Effector memory CD8-positive, alpha-beta T cell (primary cell): ENCODE measurements at places on chromosomes 11 and 22.

DNA sequence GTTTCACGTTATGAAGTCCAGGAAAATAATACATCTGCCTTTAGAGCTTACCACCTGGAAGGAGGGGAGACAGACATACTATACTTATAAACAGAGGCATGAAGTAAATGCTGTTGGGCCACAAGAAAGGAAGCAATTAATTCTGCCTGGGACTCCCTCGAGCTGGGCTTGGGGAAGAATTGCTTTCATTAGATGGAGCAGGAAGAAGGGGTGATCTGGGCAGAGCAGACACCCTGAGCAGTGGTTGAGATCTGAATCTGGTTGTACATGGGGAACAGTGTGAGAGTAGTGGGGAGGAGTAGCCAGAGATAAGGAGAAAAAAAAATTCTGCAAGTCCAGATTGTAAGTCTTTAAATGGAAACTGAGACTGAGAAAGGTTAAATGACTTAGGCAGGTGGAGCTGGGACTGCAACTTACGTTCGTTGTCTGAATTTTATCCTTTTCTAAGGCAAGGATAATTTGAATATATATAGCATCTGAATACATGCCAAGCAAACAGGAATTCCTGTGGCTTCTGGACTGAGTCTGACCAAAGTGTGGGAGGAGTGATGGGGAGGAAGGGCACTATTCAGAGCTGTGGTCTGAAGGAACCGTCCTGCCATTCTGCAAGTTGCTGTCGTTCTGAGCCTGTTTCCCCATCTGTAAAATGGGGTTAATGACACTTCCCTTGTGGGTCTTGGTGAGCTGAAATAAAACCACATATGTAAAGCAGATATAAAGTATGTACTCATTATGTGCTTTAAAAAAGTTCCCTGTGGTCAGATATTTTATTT, 7.9 kb downstream of the NCAM1 start:
- H3K36me3 ChIP-seq = no peaks in the 10 kb centered on the region
- peak overlapping the region; percentile 1 for H3K4me3 ChIP-seq
- H3K27ac ChIP-seq = no peak overlapping the region
- DNase-seq = no peak
- peaks cover 4% of the 10 kb centered on the region for H3K4me1 ChIP-seq
- peaks cover 20% of the 10 kb centered on the region for H3K27me3 ChIP-seq

GRCh38 chr11:44939673-44940395, 10.8 kb downstream of the TP53I11 start:
- H3K27me3 ChIP-seq = no peaks in the 10 kb centered on the region
- no peak overlapping the region for H3K4me3 ChIP-seq
- peaks cover 8% of the 10 kb centered on the region for H3K36me3 ChIP-seq
- no peak for DNase-seq
- no peak overlapping the region for H3K27ac ChIP-seq

- H3K4me3 ChIP-seq = no peak overlapping the region
- no peaks in the 10 kb centered on the region for H3K36me3 ChIP-seq
- peaks cover 10% of the 10 kb centered on the region for H3K4me1 ChIP-seq
- H3K27ac ChIP-seq = no peak overlapping the region
Observed at GRCh38 chr11:75782540-75783263, 14.1 kb downstream of the DGAT2 start.

DNA sequence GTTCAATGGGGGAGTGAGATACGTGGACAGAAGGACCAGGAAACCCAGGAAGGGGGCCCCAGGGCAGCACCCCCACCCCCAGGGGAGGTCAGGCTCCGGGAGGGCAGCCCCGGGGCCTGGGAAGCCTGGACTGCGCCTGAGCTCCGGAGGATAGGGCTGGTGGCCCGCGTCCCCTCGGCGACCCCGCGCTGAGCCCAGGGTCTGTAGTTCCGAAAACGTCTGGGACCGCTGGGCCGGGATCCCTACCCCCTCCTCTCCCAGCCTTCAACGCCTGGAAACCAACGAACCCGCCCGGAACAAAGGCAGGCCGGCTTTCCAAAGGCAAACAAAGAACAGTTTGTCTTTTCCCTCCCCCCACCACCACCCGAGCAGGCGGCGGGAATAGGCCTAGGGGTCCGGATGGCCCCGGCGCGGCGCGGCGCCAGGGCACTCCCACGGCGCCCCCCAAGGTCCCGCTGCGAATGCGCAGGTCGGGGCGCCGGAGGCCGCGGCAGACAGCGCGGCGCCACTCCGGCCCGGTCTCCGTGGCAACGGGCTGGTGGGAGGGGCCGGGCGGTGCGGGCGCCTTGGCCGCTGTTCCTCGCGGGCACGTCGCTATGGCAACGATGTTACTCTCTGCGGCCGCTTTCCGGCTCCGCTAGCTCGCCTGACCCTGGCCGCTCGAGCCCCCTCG, 58.5 kb downstream of the IGLL1 start:
- H3K4me3 ChIP-seq = peak overlapping the region; percentile 64
- H3K4me1 ChIP-seq = peaks cover 8% of the 10 kb centered on the region
- H3K36me3 ChIP-seq = peaks cover 6% of the 10 kb centered on the region
- peak overlapping the region; percentile 77 for H3K27ac ChIP-seq
- peaks cover 35% of the 10 kb centered on the region for H3K27me3 ChIP-seq

GRCh38 chr11:96341211-96342013, 1.6 kb downstream of the MAML2 start:
- H3K27me3 ChIP-seq = no peaks in the 10 kb centered on the region
- peak overlapping the region; percentile 90 for H3K27ac ChIP-seq
- H3K4me3 ChIP-seq = peak overlapping the region; percentile 87
- H3K36me3 ChIP-seq = peaks cover 6% of the 10 kb centered on the region
- H3K4me1 ChIP-seq = peaks cover 60% of the 10 kb centered on the region

- no peaks in the 10 kb centered on the region for H3K4me1 ChIP-seq
- no peak overlapping the region for H3K27ac ChIP-seq
Observed at GRCh38 chr22:27086080-27087044, 429.0 kb downstream of the MIAT start.

DNA sequence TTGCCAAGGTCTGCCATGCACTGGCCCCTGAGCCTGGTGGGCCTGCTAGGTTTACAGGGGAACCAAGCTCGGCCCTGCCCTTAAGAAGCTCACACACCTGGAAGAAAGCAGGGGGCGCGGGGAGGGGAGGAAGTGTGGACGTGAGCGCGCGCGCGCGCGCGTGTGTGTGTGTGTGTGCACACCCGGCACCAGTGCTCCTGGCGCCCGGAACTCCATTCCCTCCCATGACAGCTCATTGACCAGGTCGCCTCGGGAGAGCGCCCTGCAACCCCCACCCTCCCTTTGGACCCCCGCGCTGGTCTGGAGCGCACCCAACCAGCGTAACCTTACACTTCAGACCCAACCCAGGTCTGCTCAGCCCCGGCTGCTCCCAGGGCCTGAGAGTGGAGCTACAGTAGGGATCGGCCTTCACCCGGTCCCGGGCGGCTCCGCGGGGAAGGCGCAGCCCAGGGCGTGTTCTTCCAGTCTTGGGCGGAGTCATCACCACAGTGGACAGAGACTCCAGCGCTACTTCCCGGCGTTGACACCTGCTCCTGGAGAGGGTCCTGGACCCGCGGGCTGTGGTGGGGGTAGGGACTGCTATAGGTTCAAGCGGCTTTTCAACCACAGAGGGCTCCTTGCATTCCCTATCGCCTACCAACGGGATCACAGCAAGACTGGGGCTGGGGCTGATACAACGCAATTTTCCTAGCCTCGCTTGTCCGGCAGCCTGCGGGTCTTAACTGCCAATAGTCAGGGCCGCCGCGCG, 1.5 kb downstream of the GALNT18 start:
- no peaks in the 10 kb centered on the region for H3K36me3 ChIP-seq
- DNase-seq = no peak
- H3K4me1 ChIP-seq = no peaks in the 10 kb centered on the region

GRCh38 chr22:26466196-26466595, 17.4 kb downstream of the HPS4 start:
- peaks cover 57% of the 10 kb centered on the region for H3K36me3 ChIP-seq
- DNase-seq = no peak
- H3K4me3 ChIP-seq = no peak overlapping the region
- no peaks in the 10 kb centered on the region for H3K27me3 ChIP-seq
- H3K4me1 ChIP-seq = no peaks in the 10 kb centered on the region
- no peak overlapping the region for H3K27ac ChIP-seq

GRCh38 chr11:65125197-65126056, 3.3 kb downstream of the MRPL49 start:
- H3K36me3 ChIP-seq = peaks cover 79% of the 10 kb centered on the region
- peaks cover 25% of the 10 kb centered on the region for H3K4me1 ChIP-seq
- DNase-seq = no peak

DNA sequence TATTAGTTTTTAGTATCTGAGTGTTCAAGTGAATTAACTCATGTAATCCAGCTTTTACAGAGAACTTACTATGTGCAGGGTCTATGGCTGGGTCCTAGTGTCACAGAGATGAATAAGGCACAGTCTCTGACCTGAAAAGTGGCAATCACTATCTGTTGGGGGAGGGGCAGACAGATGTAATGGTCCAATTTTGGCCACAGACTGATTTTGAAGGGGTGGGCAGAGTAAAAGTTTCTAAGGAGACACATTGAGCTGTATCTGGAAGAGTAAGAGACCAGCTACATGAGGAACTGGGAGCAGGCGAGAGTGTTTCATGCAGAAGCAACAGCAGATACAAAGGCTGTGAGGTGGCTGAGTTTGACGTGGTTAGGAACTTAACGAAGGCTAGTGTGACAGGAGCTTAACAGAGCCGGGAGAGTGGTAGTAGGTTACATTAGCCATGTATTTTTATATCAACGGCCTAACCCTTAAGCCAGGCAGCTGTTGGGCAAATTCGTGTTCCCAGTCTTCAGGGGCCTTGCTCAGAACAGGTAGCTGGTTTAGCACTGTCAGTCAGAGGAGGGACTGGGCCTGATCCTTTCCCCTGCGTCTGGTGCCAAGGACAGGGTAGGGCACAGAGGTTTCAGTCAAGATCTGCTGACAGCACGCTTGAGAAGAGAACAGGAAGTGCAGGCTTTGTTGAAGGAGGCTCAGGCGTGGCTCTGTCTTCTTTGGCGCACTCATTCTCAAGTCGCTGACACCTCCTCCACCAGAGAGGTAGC, 1.4 kb upstream of the STIM1 start:
- H3K27ac ChIP-seq = peak overlapping the region; percentile 99
- H3K27me3 ChIP-seq = no peaks in the 10 kb centered on the region
- peak; percentile 67 for DNase-seq
- peak overlapping the region; percentile 99 for H3K4me3 ChIP-seq

DNA sequence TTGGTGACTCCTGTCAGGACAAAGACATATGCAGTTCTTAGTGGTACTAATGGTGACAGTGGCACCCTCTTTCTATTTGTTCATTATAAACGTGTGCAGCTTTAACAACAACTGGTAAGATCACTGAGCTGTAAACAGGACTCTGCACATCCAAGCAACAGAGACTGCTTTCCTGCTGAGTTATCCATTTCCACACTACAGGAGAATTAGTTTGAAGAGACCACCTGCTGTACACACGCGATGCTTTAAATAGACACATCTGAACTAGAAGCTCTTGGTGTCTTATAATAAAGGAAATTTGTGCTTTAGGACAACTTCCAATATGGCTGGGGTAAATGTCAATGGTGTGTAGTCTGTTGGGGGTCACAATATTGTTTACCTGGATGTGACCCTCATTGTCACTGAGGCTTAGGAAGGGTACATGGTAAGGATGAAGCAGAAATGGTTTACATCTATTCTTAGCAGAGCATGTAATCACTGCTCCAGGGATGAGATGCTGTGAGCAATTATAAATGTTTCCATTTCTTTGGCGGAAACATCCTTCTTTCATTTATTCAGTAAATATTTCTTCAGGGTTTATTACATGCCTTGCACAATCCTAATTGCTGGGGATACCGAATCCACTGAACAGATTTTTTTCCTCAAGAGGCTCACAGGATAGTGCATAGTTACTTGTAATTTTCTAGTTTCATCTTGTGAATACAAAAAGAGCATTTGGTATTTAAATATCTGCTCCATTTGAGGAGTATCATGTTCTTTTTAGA, 354.0 kb upstream of the CCDC90B start:
- no peak overlapping the region for H3K4me3 ChIP-seq
- H3K4me1 ChIP-seq = no peaks in the 10 kb centered on the region
- no peak overlapping the region for H3K27ac ChIP-seq
- no peaks in the 10 kb centered on the region for H3K36me3 ChIP-seq
- DNase-seq = no peak

DNA sequence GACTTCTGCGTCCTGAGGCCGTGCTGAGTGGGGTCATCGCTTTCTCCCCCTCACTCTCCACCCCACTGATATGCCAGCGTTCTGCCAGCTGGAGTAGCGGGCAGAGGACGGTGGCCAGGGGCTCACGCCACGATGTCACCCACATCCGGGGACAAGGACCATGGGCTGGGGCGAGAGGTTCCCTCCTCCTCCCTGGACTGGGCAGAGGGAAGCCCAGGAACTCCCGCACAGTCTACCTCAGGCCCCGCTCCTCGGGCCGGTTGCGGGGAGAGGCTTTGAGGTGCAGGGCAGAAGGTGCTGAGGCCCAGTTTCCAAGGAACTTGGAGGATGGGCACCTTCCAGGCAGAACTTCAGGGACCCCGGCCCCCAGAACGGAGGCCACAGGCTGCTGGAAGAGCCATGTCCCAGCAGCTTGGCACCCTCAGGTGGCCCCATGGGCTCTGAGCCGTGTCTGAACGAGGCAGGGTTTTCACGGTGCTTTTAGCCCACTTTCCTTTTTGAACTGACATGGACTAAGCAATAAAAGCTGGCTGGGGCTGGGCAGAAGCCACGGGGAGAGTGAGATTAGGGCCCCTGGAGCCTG, 25.4 kb downstream of the ADAMTS15 start:
- H3K27me3 ChIP-seq = peaks cover 9% of the 10 kb centered on the region
- no peak for DNase-seq

- peaks cover 55% of the 10 kb centered on the region for H3K4me1 ChIP-seq
- H3K27ac ChIP-seq = peak overlapping the region; percentile 91
- peak; percentile 67 for DNase-seq
Observed at GRCh38 chr22:39241794-39242594, 2.8 kb downstream of the PDGFB start.

DNA sequence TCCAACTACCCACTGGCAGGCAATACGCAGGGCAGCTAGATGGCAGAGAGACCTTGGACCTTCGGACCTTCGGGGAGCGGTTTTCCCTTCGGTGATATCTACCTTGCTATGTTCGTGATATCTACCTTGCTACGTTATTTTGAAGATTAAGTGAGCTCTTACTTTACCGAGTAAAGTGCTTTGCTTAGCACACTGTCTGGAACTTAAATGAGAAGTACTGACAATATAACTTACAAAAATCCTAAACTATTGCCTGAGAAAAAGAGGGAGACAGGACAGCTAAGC, 1.0 kb upstream of the PRDM10 start:
- peak overlapping the region; percentile 96 for H3K4me3 ChIP-seq
- no peak for DNase-seq
- H3K27me3 ChIP-seq = no peaks in the 10 kb centered on the region
- peaks cover 29% of the 10 kb centered on the region for H3K36me3 ChIP-seq

DNA sequence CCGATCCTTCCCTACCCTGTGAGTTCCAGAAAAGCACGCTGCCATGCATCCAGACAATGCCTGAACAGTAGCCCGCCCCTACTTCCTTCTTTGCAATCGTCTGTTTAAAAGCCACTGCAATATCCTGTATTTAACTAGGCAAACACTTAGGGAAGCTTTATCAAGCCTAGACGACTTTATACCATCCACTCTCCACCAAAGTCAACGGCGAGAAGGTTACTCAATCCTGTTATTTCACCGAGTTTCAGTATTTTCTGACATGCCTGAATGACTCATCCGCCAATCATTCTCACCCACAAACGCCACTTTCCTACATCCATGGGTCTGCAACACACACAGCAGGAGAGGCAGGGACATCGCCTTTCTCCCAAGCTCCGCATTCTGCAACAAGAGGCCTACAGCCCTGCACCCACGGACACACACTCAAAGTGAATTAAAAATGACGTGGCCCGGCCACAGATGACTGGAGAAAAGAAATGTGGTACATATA, 9.3 kb downstream of the CELSR1 start:
- no peaks in the 10 kb centered on the region for H3K4me1 ChIP-seq
- DNase-seq = no peak
- H3K4me3 ChIP-seq = no peak overlapping the region
- no peaks in the 10 kb centered on the region for H3K36me3 ChIP-seq
- H3K27me3 ChIP-seq = peaks cover 29% of the 10 kb centered on the region
